ENCODE measurements at places on chromosomes 2 and 18.
A peak's percentile ranks its signal among the peaks of the same experiment; 100 is the strongest.

- H3K4me3 ChIP-seq: no peak overlapping the region
- DNase-seq: peak; percentile 73
- no peaks in the 10 kb centered on the region for H3K27me3 ChIP-seq
- H3K4me1 ChIP-seq: peaks cover 31% of the 10 kb centered on the region
- H3K36me3 ChIP-seq: no peaks in the 10 kb centered on the region
- H3K27ac ChIP-seq: no peak overlapping the region
Observed at GRCh38 chr2:197273485-197273884, 37.1 kb downstream of the ANKRD44 start.

DNA sequence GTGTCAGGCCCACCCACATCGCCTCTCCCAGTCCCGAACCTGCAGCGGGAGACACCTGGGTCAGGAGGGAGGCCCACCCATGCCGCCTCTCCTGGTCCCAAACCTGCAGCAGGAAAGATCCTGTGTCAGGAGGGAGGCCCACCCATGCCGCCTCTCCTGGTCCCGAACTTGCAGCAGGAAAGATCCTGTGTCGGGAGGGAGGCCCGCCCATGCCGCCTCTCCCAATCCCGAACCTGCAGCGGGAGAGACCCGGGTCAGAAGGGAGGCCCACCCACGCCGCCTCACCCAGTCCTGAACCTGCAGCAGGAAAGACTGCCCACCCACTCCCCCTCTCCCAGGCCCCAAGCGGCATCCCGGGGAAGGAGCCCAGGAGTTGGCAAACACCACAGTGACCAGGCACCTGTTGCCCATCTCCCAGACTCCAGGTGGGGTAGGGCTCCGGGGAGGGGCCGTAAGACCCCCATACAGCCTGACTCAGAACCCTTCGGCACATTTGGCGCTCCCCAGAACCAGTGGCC lies 7.8 kb downstream of the SLC66A2 start:
- peaks cover 29% of the 10 kb centered on the region for H3K36me3 ChIP-seq
- no peaks in the 10 kb centered on the region for H3K27me3 ChIP-seq
- DNase-seq: peak; percentile 60

GRCh38 chr2:15942711-15943345 lies 2.5 kb downstream of the MYCN start:
- peaks cover 49% of the 10 kb centered on the region for H3K27me3 ChIP-seq
- no peak overlapping the region for H3K27ac ChIP-seq
- no peak for DNase-seq
- H3K36me3 ChIP-seq: no peaks in the 10 kb centered on the region
- peak overlapping the region; percentile 19 for H3K4me3 ChIP-seq

DNA sequence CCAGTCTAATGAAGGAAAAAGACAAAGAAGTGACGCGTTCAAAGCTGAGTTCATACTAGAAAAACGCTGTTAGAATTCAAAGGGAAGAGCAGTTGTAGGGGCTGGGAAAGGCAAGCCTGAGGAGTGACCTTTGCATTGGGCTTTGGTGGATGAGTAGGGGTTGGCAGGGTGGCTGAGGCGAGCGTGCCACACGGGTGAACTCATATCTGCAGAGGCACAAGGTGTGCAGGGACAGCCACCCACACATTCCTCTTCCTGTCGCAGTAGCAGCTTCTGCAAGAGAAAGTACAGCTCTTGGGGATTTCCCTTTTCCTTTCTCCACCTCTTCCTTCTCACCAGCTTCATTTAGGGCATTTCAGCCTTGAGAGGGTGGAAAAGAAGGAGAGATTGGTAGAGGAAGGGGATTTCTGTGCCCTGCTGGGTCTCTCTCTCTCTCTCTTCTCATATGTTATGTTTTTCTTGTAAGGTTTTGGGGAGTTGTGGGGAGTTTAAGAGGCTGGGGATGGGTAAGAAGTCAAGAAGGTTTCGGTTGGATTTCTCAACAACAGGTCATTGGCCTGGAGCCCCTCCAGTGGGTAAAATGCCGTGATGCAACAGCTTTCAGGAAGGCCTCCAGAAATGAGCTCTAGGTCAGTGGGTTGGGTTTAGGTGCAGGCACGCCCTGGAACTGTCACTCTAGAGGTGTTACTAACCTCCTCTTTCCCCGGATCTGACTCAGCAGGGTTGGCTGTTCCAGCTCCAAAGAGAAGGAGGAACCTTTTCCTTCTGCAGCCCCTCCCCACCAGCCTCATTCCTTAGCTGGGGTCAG lies 40.1 kb downstream of the ODC1 start:
- no peak overlapping the region for H3K4me3 ChIP-seq
- peaks cover 61% of the 10 kb centered on the region for H3K4me1 ChIP-seq
- peaks cover 18% of the 10 kb centered on the region for H3K36me3 ChIP-seq
- DNase-seq: peak; percentile 85
